Activated CD8-positive, alpha-beta T cell treated with anti-CD3 and anti-CD28 coated beads for 36 hours (primary cell): ENCODE measurements at places on chromosomes 4 and X. TPM values are rescaled to one million over a fixed set of nuclear protein-coding genes. Genes with fewer than 3 reads are reported as not detected.

CTAG2 gene
- not detected for total RNA-seq

P2RY4 gene
- total RNA-seq = not detected

CHIC1 gene
- total RNA-seq = 3.9 TPM

NUDT11 gene
- 2.5 TPM for total RNA-seq

CENPE gene
- 39.0 TPM for total RNA-seq

GSX2 gene
- not detected for total RNA-seq

MAGEA10 gene
- total RNA-seq = not detected

GCNA gene
- total RNA-seq = 5.1 TPM

NDST4 gene
- total RNA-seq = not detected

TMPRSS11F gene
- total RNA-seq = not detected

CT45A1 gene
- not detected for total RNA-seq

FUNDC1 gene
- 11.9 TPM for total RNA-seq

HEPH gene
- not detected for total RNA-seq

MTMR1 gene
- 38.6 TPM for total RNA-seq

P2RY10 gene
- 42.1 TPM for total RNA-seq

MAGEA4 gene
- not detected for total RNA-seq

RHOXF2 gene
- not detected for total RNA-seq

FGA gene
- not detected for total RNA-seq

REELD1 gene
- total RNA-seq = 0.11 TPM

GNRHR gene
- not detected for total RNA-seq

FNIP2 gene
- 11.7 TPM for total RNA-seq
